ENCODE measurements at places on chromosomes 3 and 15.

DNA sequence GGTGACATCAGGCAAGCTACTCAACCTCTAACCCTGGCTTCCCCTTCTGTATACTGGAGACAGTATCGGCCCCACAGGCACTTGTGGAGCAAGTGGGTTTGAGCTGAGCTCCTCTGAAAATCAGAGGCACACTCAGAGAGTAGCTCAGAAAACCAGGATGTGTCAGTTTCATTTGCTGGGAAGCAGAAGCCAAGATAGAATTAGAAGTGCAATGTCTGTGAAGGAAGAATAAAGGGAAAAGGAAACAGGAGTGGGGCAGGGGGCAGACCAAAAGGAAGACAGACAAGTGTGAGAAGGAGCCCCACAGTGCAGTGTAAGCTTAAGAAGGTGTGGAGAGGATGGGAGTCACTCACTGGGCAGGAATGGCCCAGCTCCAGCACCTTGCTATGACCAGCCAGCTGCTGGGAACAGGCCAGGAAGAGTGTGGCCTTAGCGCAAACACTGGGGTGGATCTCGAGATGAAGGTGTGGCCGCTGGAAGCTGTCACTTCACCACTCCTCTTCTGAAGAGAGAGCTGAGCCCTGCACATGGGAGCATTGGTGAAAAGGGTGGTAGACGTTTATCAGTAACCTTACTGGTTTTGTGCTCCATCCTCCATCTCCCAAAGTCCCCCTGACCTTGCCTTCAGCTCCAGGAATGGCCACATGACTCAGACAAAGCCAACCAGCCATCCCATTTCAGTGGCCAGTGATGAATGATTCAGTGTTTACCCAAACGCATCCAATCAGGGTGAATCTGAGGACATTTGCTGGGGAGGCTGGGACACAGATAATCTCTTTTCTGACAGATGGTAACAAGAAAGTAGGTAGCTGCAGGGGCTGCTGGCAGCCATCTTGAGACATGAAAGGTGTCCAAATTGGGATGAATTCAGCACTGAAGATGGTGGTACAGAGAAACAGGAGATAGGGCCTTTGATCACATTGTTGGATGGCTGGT, 108.4 kb downstream of the SHQ1 start:
- no peak for DNase-seq

DNA sequence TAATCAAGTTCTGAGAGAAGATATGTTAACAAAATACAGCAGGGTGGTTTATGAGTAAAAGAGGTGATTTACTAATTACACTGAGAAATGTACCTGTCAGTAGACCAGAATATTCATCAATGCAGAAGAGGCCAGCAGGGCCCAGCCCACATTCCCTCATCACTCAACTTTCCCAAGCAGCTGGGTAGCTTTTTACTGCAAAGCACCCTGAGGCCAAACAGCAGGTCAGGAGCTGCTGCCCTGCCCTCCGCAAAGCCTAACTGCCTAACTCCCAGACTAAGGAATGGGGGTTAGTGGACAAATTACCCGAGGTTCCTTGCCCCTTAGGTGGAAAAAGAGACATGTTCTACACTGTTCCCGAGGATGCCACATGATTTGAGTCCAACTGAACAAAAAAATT, 108.2 kb downstream of the TBL1XR1 start:
- no peak for DNase-seq

GRCh38 chr3:12993517-12994356, 79.5 kb downstream of the IQSEC1 start:
- no peak for DNase-seq

- no peak for DNase-seq
These were observed 383.1 kb upstream of the TPRG1 start for GRCh38 chr3:188788621-188789081.

GRCh38 chr15:69992348-69992747, 105.4 kb downstream of the TLE3 start:
- no peak for DNase-seq

- DNase-seq = no peak
These were observed 23.5 kb upstream of the JMJD7 start for GRCh38 chr15:41804361-41804760.

GRCh38 chr15:62494197-62494596, 329.1 kb upstream of the C2CD4B start:
- no peak for DNase-seq

- no peak for DNase-seq
These were observed 544.3 kb downstream of the NTRK3 start for GRCh38 chr15:87712211-87712610.

- no peak for DNase-seq
These were observed 3.2 kb downstream of the PODXL2 start for GRCh38 chr3:127632035-127632820.

GRCh38 chr3:129746629-129747028, 140.2 kb upstream of the PLXND1 start:
- DNase-seq = no peak

- no peak for DNase-seq
These were observed 259.7 kb downstream of the TBL1XR1 start for GRCh38 chr3:176937541-176937940.

- DNase-seq = no peak
These were observed 23.2 kb downstream of the SENP8 start for GRCh38 chr15:72141171-72142084.

GRCh38 chr3:67044295-67044694, 46.2 kb downstream of the KBTBD8 start:
- no peak for DNase-seq

DNA sequence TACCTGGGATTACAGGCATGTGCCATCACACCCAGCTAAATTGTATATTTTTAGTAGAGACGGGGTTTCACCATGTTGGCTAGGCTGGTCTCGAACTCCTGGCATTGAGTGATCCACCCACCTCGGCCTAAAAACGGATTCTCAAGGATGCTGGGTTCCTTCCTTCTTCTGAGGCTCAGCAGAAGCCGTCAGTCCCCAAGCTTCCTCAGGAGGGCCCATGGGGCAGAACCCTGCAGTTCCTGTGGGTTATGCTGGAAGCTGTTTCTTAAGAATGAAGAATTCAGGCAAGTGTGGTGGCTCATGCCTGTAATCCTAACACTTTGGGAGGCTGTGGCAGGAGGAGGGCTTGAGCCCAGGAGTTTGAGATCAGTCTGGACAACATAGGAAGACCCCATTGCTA, 29.0 kb upstream of the ZNF710 start:
- no peak for DNase-seq

GRCh38 chr3:155745795-155746550, 1.1 kb upstream of the PLCH1 start:
- DNase-seq = peak; percentile 32

DNA sequence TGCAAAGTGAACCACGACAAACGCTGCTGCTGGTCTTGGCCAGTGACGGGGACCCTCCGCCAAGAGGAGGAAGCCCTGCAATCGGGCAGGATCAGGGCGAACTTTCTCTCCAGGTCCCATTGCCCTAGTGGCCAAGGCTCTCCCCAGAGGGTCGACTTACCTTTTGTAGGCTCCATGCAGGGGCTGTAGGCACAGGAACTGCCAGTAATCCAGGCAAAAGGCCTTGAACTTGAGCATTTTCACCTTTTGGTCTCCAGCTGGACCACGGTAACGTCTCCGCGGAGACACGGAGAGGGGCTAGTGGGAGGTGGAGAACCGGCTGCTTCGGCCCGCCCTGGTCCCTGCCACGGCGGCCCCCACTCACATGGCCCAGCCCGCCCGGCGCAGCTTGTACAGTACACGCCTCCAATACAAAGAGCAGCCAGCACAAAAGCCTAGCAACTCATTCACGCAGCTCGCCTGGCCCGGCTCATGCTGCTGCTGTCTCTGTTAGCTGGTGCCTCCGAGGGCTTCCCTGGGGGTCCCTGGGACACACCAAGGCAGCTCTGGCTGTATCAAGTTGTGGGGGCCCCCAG, 31.0 kb downstream of the IQSEC1 start:
- no peak for DNase-seq

DNA sequence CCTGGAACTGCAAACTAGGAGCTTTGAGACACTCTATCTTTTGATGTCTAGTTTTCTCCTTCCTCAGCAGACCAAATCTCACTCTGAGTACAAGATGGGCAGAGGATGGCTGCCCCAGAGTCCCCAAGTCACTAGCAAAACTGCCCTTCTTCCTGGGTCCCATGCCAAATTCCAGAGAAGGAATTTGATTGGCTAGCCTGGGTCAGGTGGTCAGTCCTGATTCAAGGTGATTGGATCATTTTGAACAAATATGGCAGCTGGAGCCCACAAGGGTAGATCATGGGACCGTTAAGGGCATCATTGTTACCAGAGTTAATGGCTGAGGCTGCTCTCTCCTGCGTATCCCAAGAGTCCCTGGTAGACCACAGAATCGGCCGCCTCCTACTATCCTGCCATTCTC, 21.7 kb downstream of the SLC6A1 start:
- DNase-seq = no peak
